ENCODE measurements at places on chromosomes 12 and 14. TPM values are rescaled to one million over a fixed set of nuclear protein-coding genes. Genes with fewer than 3 reads are reported as not detected.

DNA sequence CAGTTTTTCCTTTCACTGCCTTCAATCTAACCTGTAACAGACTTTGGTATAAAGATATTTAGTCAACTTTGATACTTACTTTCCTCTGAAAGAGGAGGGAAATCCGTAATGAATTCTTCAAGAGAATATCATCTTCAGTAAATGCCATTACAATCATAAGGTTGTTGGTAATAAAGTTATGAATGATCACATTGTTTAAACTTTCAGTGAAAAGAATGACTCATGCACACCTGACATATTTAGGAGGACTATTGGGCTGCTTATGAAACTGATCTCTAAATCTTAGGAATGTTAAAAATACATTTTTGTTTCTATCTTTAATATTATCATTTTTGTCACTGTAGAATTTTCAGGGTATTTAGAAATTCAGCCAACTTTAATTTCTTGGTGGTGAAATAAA is 474.7 kb downstream of the SLC16A7 start:
- DNase-seq: no peak

DNA sequence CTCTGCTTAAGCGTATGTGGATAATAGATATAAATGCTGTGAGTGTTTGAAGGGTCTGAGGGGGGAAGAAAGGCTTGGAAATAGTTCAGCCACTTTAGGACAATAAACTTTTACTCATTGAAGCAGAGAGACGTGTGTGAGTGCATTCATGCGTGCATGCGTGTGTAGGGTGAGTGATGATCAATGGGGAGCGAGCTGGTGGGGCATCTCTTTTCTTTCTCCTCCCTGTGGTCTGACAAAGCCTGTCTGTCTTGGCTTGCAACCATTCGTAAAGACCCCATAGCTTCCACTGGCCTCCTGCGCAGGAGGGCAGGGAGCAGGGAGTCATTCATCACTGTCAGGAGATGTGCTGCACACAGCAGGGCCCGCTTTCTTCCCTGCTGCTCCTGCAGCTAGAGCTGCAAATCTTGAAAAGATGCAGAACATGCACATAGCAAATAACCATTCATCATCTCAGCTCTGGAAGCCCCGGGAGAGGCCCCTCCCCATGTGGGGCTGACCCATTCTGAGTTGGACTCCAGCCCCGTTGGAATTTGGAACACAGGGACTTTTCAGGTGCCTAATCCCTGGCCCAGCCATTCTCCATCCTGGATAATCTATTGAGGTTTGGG is 223.2 kb downstream of the PPM1H start:
- no peak for DNase-seq

DNA sequence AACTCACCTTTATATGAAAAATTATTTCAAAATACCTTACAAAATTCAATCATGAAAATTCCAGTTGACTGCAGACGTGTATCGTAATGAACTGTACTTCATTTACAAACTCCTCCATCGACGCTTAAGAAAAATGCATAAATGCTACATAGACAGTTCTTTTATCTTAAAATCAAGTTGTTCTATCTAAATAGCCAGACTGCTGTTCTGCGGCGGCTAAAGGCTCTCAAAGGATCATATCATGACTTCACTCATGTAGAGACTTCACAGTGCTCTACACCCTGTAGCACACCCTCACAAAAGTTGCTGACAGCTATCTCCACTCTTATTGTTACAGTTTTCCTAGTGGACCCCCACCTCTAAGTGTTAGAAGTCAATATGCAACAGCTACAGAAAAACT is 5.2 kb downstream of the KRAS start:
- no peak for DNase-seq

- DNase-seq: no peak
Measured at GRCh38 chr14:60651086-60651795, 2.0 kb upstream of the SIX1 start.

GRCh38 chr12:115404761-115405470 is 720.9 kb upstream of the TBX3 start:
- DNase-seq: no peak

DNA sequence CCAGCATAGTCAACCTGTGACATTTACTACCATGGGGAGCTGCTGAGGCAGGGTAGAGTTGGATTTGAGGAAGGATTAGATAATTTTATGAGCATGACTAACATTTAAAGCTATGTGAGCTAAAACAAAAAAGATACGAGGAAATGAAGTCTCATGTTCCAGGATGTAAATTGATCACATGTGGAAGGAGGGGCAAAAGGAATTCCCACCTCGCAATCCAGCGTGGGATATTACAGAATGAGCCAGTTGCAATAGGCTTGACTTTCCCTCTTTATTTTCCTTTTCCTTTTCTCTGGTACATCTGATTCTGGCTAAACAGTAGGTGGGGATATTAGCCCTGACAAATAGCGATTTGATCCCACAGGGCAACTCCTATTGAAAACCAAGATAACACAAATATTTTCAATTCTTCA is 214.9 kb upstream of the HMGA2 start:
- no peak for DNase-seq

Gene FKBP3
- 47.1 TPM for total RNA-seq

Gene GPRC5D
- not detected for total RNA-seq

Gene SDR9C7
- 0.18 TPM for total RNA-seq

Gene ALDH1L2
- total RNA-seq: 11.3 TPM

Gene PRH2
- not detected for total RNA-seq
